ENCODE measurements at places on chromosomes 1 and 21.

DNA sequence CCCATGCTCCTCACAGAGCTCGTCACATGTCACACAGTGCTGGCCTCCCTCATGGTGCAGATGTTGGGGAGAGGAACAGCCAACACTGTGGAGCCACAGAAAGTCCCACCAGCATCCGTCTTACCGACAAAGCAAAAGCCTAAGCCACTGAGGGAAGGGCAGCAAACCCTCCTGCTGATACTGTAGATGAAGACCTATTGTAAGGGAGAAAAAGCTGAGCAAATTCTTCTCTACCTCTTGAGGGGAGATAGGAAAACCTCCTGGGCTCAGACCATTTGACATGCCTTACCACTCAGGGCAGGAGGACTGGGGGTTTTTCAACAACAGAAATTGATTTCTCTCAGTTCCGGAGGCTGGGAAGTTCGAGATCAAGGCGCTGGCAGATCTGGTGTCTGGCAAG, 95.9 kb downstream of the WDR64 start:
- DNase-seq, result no peak

GRCh38 chr1:64323054-64323453, 119.6 kb downstream of the UBE2U start:
- no peak for DNase-seq

DNA sequence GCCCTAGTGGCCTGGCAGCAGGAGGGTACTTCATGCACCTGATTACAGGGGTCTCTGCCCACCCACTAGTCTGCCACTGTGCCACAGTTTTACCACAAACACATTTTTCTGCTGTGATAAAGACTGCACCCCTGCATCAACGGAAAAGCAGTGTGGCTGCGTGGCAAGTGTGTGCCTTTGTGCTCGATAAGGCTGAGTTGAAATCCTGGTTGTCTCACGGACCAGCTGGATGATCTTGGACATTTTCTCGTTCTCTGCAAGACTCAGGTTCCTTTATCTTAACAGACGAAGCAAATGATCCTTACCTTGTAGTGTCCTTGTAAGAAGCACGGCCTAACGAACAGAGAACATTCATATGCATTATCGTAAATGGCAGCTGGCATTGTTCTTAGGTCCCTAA, 10.2 kb downstream of the GRHL3 start:
- DNase-seq, result no peak

DNA sequence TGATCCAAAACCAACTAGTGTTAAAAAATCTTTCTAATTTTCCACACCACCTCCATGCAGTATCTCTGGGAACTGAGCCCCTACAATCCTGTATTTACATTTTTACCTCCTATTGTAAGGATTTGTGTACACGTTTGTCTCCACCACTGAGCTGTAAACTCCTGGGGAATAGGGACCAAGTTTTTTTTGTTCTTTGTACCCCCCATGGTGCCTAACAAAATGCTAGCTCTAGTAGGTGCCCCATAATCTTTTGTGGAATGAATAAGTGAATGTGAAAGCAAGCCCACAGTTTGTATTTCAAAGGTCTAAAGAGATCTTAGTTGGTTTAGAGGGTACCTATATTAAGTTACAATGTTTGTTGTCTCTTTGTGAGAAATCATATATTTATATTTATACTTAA, 879 bp upstream of the WLS start:
- no peak for DNase-seq

- peak; percentile 47 for DNase-seq
Observed at GRCh38 chr1:11664336-11665065, 501 bp downstream of the FBXO6 start.

- no peak for DNase-seq
Observed at GRCh38 chr1:93669369-93669768, 12.3 kb downstream of the BCAR3 start.

GRCh38 chr1:9922342-9922741, 12.3 kb upstream of the CTNNBIP1 start:
- no peak for DNase-seq

DNA sequence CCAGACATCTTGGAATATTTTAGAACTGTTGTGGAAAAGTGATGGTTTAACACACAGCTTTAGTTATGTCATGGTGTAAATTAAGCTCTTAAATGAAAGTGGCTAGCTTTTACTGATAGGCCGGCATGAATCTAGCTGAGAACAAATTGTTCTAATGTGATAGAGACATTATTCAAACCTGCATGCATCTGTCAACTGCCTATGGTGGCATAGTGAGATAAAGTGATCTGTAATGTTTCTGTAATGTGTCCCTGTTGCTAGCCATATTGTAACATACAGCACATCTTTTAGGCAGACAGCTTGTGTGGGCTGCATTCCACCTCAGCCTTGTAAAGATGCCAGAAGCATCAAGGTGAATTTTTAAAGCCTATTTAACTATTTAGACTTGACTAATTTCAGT, 16.0 kb downstream of the LRIG2 start:
- no peak for DNase-seq

GRCh38 chr21:37593015-37593414, 226.4 kb downstream of the DYRK1A start:
- no peak for DNase-seq

- DNase-seq, result no peak
Observed at GRCh38 chr1:173590557-173590956, 12.3 kb downstream of the SLC9C2 start.

Measured in Kasumi-1 (cell line).